Kidney glomerular epithelial cell (primary cell): ENCODE measurements at places on chromosomes 12 and 14.

GRCh38 chr12:27332714-27333402, at the start of gene BMAL2:
TSS of gene BMAL2 (plus strand) at chr12:27332836. CDS start at chr12:27333073, 237 bp downstream.
- DNase-seq = no peak

- DNase-seq = no peak
These were observed 457.4 kb upstream of the ATP2B1 start for GRCh38 chr12:90166012-90166411.

DNA sequence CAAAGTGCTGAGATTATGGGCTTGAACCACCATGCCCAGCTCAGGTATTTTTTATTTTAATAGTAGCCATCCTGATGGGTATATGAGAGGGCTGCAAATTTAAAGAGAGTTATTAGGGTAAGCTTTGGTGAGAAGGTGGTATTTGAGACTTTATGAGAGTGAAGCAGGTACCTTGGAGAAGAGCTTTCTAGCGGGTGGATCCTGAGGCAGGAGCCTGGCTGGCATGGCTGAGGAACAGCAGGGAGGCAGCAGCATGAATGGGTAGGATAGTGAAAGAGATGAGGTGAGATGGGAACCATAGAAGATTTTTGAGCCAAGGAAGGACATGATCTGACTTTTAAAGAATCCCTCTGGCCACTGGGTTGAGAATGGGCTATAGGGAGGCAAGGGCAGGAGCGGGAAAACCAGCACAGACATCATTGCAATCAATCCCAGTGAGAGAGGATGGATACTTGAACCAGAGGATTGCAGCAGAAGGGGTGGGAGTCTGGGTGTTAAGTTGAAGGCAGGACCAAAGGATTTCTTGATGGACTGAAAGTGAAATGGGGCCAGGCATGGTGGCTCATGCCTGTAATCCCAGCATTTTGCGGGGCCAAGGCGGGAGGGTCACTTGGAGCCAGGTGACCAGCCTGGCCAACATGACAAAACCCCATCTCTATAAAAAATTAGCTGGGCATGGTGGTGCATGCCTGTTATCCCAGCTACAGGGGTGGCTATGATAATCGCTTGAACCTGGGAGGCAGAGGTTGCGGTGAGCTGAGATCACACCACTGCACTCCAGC, 5.7 kb downstream of the SVOP start:
- DNase-seq = no peak

DNA sequence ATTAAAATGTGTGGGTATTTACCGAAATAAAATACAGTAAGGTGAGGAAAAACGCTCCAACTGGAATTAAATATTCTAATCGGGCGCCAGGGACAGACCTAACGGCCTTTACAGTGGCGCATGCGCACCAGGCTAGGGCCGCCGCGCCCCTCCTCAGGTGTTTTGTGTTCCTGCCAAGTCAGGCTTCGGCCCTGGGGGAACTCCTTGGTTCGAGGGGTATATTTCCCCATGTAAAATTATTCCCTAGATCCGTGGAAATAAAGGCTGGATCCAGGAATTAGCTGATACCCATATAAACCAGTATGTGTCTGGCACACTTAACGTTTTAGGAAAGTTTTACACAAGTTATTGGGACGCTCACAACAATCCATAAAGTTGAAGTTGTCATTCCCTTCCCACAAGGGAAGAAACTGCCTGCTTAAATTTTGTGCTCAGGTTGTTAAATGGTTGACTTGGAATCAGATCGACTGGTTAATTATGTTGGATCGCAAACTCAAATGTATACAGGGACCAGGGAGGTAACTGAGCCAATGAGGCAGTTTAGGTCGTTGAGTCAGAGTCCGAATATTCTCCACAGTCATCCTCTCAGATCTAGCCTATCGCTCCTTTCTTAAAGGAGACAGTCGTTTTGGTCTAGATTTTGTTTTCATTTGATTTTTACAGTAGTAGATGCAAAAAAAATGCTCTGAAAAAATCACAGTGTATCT, 621 bp upstream of the ANAPC7 start:
- DNase-seq = peak; percentile 91

- DNase-seq = no peak
These were observed 57.9 kb downstream of the PDE3A start for GRCh38 chr12:20426191-20426590.
